ENCODE measurements at places on chromosomes 1 and 21.

DNA sequence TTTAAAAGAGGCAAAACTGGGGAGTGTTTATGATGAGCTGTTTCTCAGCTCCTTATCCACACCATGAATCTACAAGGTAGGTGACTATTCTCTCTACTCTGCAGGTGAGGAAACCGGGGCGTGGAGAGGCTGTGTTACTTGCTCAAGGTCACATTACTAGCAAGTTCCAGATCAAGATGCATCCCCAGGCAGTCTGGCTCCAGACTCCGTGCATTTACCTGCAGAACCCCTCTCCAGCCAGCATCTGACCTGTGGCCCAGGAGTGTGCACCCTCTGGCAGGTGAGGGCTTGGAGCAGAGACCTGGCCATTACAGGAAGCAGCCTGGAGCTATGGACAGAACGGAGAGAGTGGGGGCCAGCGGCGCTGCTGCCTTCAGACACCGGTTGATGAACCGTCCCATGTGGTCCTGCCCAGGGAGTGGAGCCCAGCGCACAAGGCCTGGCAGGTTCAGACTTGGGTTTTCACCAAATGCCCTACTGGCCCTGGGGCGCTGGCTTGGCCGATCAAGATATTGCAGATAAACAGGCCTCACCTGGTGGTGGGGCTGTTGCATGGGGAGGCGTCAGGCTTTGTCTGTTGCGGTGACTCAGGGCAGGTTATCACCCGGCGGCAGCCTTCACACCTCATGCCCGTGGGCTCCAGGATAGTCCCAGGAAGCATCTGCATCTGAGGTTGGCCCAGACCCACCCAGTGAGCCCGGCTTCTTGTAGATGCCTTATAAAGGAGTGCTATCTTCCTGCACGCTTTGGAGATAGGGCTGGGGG lies 29.2 kb upstream of the WNT4 start:
- DNase-seq, result no peak

DNA sequence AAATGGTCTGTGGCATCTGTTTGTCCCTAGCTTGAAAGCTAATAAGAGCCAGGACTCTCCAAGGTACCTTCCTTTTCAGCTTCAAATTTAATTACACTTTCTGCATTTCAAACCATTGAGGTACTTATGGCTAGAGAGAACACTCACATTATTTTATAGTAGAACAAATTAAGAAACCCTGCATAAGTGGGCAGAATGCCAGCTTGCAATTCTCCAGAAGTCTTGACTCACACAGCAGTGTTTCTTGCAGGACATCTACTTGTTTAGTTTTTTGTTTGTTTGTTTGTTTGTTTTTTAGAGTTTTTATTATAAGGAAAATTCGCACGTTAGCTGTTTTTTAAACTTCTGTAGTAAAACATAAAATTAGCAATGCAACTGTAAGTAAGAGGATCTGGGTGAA lies 397.2 kb downstream of the NEGR1 start:
- DNase-seq, result no peak

GRCh38 chr21:46038341-46038829 lies 56.8 kb downstream of the COL6A1 start:
- DNase-seq, result no peak

DNA sequence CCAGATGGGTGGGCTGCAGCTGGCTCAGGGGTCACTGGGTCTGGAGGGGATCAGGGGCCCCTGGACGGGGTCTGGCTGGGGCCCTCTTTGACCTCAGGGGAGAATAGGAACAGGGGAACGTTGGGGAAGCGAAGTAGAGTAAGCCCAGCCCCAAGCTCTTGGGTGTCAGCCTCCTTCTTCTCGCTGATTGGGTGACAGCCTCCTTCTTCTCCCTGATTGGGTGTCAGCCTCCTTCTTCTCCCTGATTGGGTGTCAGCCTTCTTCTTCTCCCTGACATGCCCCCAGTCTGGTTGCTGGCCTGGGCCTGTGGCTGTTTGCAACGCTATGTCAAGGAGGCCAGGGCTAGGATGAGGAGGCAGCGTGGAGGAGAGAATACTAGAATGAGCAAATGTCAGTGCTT lies 76.7 kb upstream of the CASZ1 start:
- no peak for DNase-seq

DNA sequence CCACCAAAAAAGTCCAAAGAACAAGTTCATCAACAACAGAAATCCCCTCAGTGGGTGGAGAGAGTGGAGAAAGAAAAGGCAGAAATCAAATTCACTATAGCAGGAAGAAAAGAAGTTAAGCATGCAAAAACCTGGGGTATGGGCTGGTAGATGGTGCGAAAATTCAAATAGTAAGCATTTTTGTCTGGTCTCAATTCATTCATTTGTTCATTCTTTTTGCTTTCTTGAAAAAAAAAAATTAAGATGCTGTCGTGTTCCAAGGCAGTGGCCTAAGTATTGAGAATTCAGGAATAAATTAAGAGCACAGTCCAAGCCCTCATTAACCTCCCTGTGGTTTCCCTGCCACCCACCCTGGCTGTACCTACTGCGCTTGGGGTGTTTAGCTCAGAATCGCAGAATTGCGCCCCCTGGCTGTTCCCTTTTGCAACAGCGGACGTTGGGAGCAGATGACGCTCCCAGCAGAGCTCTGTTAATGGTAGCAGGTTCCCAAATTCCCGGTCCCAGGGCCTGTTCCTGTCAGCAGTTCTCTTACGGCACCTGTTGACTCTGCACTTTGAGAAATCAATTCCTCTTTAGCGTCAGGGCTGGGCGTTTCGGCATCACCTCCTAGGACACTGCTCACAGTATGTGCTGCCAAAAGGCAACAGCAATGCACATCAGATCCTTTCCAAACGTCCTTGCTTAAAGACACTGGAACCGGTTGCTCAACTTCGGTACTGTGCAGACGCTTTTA lies 34.0 kb upstream of the SSX2IP start:
- peak; percentile 9 for DNase-seq

DNA sequence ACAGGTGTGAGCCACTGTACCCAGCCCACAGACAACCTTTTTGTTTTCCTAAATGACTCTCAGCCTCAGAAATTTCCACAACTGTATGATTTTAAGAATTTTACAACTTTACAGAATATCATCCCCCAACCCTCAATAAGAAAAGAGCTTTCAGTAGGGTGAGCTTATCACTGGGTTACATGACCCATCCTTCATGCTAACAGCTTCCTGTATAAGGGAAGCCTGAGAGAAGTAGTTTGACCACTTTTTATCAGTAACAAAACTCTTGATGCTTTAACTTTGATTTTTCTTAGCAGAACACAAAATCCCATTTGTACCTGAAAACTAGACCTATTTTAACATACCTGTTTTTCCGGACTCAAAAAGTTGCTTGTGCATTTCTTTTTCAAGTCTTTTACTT lies 9.7 kb upstream of the MYBPHL start:
- DNase-seq, result no peak

- DNase-seq, result peak; percentile 60
Measured at GRCh38 chr1:152461544-152461943, 47.5 kb upstream of the CRNN start.
